ENCODE measurements at places on chromosomes 1 and 21. TPM values are rescaled to one million over a fixed set of nuclear protein-coding genes. Genes with fewer than 3 reads are reported as not detected.

Gene LCE2A
- polyA plus RNA-seq = not detected

- no peak for DNase-seq
Observed at GRCh38 chr1:2603521-2604155, 17.1 kb downstream of the PRXL2B start.

- no peak for DNase-seq
Observed at GRCh38 chr21:34771512-34772028, 102.8 kb downstream of the CLIC6 start.

DNA sequence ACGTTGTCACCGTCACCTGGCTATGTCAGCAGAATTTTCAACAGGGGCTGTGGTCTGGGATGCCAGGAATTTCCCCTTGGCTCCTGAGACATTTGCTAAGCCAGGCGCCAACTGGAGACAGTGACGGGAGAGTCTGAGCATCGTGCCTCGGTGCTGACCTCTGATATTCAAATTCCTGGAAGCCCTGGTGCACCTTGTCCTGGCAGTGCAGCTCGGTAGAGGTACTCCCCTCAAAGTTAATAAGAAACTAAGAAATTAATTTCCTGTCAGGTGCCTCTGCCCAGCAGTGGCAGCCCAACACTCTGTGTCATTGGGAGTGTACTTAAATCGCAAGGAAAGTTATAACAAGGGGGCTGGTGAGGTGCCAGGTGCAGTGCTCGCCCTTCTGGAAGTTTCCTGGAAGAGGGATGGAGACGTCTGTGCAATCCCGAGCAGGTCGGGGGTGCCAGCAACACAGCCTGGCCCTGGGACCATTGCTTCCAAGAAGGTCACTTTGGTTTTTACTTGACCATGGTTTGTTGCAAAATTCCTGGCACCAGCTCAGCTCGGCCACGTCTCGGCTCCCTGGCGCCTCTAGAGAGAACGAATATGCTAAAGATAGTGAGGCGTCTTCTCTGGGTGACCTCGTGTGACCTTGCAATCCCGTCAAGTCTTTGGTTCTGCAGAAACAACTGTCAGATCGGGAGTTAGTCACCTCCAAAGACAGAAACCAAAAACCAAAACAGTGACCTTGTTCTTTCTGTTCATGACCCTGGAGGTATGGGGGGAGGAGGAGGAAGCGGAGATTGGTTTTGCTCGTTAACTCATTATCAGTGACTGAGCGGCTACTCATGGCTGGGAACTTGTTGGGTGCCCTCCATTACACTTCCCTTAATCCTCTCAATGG lies 149.5 kb upstream of the VAMP3 start:
- DNase-seq = no peak

GRCh38 chr1:234911787-234912186 lies 216.8 kb downstream of the TOMM20 start:
- no peak for DNase-seq

- peak; percentile 78 for DNase-seq
Observed at GRCh38 chr1:174713796-174714195, 266.0 kb downstream of the GPR52 start.

All from muscle of leg (tissue), 16 donors.